ENCODE measurements at places on chromosomes 12 and 14.

DNA sequence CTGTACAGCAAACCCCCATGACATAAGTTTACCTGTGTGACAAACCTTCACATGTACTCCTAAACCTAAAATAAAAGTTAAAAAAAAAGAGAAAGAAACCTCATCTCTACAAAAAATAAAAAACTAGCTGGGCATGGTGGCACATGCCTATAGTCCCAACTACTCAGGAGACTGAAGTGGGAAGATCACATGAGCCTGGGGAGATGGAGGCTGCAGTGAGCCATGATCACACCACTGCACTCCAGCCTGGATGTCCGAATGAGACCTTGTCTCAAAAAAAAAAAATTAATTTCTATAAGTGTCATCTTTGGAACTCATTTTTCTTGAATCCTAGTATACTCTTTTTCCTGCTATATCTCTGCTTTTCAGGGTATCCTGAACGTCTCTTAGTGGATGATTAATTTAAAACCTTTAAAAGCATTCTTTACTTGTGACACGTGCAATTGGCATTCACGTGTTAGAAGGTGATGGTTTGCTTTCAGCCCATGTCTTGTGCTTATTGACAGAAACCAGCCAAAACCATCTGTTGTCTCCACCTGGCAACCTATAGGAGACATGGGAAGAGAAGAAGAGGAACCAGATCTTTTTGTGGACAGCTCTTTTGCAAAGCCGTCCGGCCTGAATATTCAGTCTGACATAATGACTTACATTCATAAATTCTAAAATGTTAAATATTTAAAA lies 30.6 kb upstream of the PPFIBP1 start:
- H3K27me3 ChIP-seq, result no peaks in the 10 kb centered on the region
- H3K27ac ChIP-seq, result no peak overlapping the region
- no peaks in the 10 kb centered on the region for H3K36me3 ChIP-seq
- no peaks in the 10 kb centered on the region for H3K4me1 ChIP-seq

DNA sequence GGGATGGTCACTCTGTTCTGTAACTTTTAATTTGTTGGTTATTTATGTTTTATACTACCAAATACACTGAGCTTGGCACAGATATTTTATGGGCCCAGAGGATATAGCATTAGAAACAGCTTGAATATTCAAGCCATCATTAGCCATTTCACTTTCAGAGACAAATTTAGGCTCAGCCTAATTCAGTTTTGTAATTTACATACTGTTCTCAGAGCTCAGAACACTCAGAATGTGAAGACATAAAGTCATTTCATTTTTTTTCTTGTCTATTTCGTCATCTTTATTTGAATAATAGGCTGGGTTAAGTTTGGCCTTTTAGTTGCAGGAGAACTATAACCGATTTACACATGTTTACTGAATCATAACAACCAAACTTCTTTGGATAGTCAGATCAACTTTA lies 361.7 kb downstream of the SNAPC1 start:
- no peak overlapping the region for H3K27ac ChIP-seq
- no peaks in the 10 kb centered on the region for H3K4me1 ChIP-seq
- H3K27me3 ChIP-seq, result peaks cover 9% of the 10 kb centered on the region
- H3K4me3 ChIP-seq, result no peak overlapping the region
- no peak for DNase-seq

GRCh38 chr12:132197581-132198354 lies 53.5 kb downstream of the NOC4L start:
- no peak for DNase-seq
- H3K27ac ChIP-seq, result no peak overlapping the region
- H3K4me1 ChIP-seq, result no peaks in the 10 kb centered on the region
- no peaks in the 10 kb centered on the region for H3K27me3 ChIP-seq
- H3K36me3 ChIP-seq, result no peaks in the 10 kb centered on the region

DNA sequence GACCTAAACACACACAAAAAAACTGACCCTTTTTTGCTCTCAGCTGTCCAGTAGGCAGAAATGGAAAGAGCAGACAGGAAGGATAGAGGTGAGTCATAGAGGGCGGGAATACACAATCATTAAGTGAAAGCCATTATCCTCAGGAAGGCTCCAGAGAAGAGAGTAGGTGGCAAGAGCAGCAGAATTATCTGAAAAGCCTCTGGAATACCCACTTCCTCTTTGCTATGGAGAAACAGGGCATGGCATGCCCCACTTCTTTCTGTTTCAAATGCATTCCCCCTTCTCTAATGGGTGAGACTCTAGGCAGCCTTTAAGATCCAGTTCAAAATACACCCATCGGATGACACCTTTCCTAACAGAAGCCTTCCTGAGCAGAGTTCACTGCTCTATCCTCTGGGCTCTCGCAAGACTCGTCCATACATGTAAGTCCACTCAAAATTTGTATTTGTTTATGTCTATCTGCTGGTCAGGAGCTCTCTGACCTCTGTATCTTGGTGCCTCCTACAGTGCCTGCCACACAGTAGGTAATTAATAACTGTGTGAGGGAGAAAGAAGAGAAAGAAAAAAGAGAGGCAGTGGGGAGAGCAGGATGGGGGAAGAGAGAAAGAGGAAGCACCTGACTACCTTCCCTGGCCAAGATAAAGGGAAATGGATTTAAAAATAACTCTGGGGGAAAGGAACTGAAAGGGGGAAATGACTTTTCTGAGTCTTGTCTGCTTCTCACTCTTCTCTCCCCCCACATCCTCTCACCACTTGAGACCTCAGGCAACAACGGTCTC lies 8.5 kb downstream of the KLHL33 start:
- no peaks in the 10 kb centered on the region for H3K27me3 ChIP-seq
- H3K4me1 ChIP-seq, result peaks cover 6% of the 10 kb centered on the region
- DNase-seq, result no peak
- H3K4me3 ChIP-seq, result no peak overlapping the region
- H3K36me3 ChIP-seq, result no peaks in the 10 kb centered on the region

GRCh38 chr12:107238296-107238695 lies 144.9 kb upstream of the CRY1 start:
- no peak overlapping the region for H3K27ac ChIP-seq
- H3K36me3 ChIP-seq, result no peaks in the 10 kb centered on the region
- H3K27me3 ChIP-seq, result no peaks in the 10 kb centered on the region
- H3K4me1 ChIP-seq, result no peaks in the 10 kb centered on the region
- DNase-seq, result no peak

All from effector memory CD4-positive, alpha-beta T cell (primary cell).